ENCODE measurements at places on chromosomes 7 and 10.

DNA sequence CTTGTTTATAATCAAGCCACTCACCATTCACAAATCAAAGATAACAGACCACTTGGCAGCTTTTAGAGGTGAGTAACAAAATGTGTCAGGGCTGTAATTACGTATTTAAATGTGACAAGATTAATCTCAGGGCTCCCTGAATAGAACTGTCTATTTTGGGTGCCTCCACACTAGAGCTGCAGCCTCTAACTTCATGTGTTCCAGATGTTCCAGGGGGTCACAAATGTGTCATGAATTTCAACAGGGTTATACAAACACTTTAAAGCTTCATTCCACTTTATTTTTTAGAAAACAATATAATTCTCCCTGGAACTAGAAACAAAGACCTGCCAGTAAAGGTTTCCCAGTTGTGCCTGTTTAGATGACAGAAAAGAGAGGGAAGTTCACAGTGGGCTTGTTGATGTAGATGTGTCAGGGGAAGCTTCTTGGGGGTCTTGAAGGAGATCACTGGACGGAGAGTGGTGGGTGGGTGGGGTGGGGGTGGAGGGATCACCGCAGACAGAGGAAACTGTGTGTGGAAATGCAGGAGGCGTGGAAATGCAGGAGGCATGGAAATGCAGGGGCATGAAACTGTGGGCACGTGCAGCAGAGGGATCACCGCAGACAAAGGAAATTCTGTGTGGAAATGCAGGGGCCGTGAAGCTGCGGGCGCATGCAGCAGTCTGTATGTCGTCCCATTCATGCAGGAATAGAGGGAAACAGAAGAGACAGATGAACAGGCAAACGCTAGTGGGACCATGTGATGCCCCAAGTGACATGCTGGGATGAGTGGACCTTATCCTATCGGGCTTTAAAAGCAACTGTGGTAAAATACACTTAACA, 42.0 kb upstream of the TRIL start:
- DNase-seq: no peak

GRCh38 chr10:103616705-103617601, 123.4 kb downstream of the NEURL1 start:
- no peak for DNase-seq

DNA sequence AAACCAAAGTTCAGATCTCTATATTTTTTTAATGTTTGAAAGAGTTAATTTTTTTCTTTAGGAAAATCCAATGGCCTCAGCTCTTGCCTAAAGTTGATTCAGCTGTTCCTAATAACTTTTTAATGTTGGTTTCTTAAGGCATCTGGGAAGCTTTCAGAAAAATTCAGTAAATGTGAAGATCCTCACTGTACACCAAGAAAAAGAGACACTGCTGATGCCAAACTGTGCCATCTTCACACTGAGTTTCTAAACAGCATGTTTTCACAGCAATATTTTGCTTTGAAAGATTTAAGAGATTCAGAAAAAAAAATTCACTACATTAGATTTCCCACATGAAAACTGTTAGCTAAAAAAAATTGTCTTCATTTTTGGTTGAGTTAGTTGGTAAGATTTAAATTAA, 249.4 kb downstream of the NEBL start:
- no peak for DNase-seq

DNA sequence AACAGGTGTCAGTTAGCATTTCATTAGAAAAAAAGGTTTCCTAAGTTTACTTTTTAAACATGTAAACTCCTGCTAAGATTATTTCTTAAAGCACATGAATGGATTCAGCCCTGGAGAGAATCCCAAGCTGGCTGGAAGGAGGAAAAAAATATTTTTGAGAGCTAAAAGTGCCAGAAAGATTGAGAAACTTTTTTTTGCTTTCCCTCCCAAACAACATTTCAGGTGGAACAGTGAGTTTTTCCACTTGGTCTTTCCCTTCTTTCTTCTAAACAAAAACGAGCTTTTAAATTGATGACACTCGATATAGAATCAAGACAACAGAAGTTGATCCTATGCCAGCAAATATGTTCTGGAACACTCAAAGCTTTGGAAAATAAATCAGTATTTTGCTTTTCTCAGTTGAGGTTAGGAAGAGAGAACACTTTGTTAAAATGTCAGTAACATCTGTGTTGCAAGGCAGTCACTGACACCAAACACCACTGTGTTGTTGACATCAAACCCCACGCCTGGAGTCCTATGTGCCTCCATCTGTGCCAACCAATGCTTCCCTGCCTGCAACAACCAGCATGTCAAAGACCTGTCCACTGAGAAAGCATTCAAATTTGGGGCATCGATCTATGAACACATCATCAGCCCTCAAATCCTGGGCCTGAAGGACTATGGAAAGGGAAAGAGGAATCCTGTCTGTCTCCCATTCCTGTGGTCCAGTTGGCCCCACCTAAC, 22.9 kb upstream of the INSIG1 start:
- no peak for DNase-seq

DNA sequence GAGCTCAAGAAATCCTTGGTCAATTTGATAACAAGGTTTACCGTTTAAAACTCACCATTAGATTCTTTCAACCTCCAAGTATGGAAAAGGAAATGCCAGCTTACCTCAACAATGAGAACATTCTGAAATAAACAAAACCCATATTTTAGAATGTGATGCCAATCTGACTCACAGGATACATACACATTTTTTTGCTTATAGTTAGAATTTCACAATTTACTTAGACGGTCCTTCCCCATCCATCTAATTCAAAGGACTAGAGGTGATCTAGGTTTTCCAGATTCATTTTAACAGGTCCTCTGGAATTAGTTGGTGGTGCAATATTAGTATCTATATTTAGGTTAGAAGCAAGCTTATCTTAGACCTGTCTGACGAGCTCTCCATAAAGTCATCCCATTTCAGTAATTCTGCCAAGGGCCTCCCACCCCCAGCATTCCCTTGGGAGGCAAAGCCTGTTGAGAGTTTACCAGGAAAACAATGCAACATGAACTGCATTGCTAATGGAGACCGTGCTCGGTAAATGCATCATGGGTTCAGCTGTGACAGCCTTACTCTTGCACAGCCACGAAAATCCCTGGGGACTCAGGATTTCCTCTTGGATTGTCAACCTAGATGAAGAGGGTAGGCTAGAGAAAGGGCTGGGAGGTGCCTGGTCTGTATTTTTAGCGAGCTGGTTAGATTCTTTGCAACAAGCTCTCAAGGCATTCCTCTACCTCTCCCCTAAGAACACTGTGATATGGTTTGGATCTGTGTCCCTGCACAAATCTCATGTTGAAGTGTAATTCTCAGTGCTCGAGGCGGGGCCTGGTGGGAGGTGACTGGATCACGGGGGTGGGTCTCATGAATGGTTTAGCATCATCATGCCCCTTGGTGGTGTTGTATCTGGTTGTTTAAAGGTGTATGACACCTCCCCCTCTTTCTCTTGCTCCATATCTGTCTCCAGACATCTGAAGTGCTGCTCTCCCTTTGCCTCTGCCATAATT, 93.8 kb downstream of the PRTFDC1 start:
- DNase-seq: no peak

- no peak for DNase-seq
Observed at GRCh38 chr10:64071218-64071617, 550.0 kb downstream of the REEP3 start.

DNA sequence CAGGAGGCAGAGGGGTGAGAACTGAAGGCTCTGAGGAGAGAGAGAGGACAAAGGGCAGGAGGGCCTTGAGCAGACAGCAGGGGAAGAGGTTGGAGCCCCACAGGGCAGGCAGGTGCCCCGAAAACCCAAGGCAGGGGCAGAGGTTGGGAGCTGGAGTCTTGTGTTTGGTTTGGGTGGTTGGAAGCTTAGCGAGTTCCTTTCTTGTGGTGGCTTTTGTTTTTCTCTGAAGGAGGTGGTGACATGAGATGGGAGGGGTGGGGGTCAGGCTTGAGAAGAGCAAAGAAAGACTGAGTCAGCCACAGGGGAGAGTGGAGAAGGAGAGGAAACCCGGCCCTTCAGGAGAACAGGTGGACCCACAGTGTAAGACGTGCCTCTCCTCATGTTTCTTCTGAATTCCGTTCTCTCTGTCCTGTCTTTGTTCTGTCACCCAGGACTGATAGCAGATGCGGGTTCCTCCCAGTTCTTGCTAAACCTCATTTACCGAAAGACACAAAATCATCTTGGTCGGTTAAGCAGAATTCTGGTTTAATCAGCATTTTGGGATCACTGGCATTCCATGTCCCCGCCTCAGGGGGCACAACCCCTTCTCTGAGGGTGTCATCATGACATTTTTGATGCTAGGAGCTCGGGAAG, 95.3 kb downstream of the INSYN2A start:
- no peak for DNase-seq

DNA sequence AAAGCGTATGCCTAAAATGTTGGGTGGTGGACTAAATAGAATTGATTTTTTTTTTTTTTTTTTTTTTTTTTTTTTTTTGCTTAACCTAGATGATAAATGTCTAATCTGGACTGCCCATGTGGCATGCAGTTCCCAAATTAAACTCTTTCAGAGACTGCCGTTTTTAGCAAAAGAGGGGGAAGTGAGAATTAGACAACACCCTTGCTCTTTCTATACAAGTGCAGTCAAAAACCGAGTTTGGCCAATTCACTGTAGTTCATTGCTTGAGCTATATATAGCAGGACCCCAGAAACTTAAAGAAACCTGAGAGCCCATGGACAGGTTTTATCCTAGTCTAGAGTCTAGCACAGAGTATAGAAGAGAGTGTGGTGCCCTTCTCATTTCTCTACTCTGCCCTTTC, 141.9 kb downstream of the GRM3 start:
- no peak for DNase-seq

DNA sequence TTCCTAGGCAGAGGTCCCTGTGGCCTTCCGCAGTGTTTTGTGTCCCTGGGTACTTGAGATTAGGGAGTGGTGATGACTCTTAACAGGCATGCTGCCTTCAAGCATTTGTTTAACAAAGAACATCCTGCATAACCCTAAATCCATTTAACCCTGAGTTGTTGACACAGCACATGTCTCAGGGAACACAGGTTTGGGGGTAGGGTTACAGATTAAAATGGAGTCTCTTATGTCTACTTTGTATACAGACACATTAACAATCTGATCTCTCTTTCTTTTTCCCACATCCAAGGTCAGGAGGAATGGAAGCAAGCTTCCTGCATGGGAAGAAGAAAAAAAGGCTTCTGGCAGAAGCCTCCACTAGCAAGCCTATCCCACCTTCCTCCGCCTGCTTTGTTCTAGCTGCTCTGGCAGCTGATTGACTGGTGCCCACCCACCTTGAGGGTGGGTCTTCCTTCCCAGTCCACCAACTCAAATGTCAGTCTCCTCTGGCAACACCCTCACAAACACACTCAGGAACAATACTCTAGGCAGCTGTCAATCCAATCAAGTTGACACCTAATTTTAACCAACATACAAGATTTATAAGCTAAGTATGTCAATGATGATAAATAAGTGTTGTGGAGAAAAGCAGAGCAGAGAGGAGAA, 176.5 kb upstream of the CCZ1B start:
- no peak for DNase-seq

- no peak for DNase-seq
Observed at GRCh38 chr7:5064391-5065106, 18.9 kb downstream of the RBAK start.

DNA sequence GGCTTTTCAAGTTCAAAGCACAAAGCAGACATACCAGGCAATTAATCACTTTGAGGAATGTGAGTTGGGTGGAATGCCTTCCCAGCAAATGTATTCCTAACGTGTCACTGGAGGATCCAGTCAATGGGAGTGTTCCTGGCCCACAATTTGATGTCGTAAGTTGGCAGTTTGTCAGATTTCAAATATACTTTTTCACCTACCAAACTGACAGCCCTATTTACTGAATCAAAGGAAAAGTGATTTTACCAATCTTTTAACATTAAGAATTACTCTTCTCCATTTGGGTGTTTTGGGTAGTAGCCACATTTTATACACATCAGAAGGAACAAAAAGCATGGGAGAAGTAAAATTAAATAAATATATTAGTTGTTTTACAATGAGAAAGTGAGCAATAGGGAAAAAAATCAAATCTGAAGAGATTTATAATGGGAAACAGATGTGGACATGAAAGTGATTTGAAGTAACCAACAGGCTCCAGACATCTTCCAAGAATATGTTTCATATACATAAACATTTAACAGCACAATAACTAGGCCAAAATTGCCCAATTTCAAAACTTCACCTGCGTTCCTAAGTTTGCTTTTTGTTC, 222.9 kb downstream of the MTERF1 start:
- no peak for DNase-seq

DNA sequence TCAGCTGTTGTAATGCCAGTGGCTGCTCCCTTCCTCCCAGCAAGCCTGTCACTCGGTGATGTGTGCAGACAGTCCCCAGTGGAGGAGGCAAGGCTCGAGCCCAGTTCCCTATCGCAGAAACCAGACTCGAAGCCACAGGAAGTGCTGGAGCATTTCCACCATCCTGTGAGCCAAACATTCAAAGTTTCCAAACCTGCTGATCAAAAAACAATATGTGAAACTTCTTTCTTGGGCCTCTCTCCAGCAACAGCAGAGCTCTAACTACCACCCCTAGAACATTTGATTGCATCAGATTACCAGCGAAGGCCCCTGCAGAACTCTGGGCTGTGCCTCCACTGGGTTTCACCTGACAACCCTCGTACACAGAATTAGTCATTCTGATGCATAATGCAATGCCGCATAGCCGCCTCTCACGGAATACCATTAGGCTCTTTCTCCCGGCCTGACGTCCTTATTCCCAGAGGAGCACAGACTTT, 94.0 kb downstream of the ELMO1 start:
- DNase-seq: no peak

GRCh38 chr10:124482236-124482800, 20.7 kb downstream of the LHPP start:
- DNase-seq: no peak

All from stimulated activated CD4-positive, alpha-beta T cell treated with anti-CD3 and anti-CD28 coated beads, Interleukin-1b, Interleukin-23, amount 100 ng/mL, for 1 hour (primary cell).